8988T (cell line): ENCODE measurements at places on chromosomes 12 and 14.

- no peak for DNase-seq
Observed at GRCh38 chr12:25023808-25024207, 74.9 kb upstream of the BCAT1 start.

- DNase-seq = no peak
Observed at GRCh38 chr12:87756111-87756510, 273.1 kb downstream of the C12orf50 start.

- DNase-seq = no peak
Observed at GRCh38 chr12:48826209-48826855, 8.0 kb downstream of the CACNB3 start.

DNA sequence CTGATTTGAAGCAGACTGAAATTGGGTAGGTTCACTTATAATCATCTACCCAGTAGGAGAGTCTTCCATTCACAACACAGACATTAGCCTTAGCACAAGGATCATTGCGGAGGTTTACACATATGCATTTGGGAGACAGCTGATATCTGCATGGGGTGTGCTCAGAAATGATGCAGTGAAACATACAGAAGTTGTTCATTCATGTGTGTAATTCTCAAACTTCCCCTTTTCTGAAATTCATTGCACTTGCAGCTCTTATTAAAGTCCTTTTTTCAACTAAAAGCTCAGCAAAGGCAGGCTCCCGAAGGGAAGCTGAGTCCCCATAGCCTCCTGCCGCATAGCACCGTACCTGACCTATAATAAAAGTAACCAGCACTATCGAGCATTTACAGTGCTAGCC, 218.3 kb upstream of the CRY1 start:
- DNase-seq = no peak

DNA sequence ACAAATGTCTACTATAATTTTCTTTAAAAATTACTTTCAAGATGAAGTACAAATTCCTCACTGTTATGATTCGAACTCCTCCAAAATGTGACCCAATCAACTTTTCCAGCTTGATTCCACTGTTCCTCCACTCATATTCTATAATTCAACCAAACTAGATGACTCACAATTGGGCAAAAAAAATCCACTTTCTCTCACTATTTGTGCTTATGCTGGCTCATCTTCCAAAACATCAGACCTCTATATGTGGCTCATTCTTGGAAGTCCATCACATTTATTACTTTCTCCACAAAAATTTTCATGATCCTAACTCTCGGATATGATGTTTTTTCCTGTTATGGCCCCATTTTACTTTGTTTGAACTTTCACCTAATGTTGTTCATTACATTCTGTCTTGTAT, 26.9 kb upstream of the RXYLT1 start:
- DNase-seq = no peak

DNA sequence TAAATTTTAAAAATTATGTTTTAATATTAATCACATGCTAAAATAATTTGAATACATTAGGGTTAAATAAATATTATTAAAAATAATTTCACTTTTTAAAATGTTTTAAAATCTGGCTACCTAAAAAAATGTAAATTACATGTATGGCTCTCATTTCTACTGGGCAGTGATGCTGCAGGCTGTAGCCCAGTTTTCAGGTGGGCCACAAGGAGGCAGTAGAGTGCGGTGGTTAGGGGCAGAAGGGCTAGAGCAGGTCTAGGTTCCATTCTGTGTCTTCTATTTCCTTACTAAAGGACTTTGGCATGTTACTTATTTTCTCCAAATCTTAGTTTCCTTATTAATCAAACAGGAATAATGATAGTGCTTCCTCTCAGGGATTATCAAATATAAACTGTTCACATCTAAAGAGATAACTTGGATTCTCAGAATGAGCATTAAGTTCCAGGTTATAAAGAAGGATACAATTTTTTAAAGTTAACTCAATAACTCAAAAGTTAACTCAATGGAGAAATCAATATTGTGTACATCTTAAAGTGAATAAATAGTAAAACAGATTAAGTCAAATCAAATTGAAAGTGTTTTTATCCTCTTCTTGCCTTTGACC, 54.9 kb upstream of the OVCH1 start:
- DNase-seq = no peak
